ENCODE measurements at places on chromosomes 2 and 18.

DNA sequence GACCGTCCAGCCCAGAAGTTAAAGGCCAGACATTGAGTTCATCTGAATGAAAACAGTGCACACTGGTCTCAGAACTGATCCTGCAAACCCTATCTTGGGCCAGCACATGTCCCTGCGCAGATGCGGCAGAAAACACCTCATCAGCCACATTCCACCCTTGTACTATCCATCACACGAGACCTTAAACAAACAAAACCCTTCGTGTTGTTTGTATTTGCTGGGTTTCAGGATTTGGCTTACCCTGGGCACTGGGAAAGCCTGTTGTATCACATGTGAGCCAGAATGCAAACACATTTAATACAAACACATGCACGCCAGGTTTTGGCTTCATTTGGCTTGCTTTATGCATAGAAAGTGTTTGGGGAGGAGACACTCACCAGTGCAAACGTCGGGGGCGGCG, 12.5 kb downstream of the WIPF1 start:
- no peak for DNase-seq

DNA sequence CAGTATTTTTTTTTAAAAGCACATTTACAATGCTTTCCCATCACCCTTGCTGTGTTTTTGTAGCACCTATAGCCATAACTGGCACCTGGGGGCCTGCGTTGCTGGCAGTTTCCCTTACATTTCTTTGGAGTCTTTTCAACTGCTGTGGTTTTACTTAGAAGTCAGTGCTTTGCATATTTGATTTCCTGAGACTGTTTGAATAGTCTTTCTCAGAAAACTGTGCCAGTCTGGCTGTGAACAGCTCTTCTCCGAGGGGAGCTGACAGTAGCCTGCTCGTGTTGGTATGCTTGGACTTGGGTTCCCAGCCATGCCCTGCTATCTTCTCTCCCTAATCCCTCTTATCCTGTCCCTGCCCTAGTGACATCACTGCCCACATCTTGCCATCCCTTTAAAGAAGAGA, 81.5 kb downstream of the DPP4 start:
- DNase-seq = no peak

DNA sequence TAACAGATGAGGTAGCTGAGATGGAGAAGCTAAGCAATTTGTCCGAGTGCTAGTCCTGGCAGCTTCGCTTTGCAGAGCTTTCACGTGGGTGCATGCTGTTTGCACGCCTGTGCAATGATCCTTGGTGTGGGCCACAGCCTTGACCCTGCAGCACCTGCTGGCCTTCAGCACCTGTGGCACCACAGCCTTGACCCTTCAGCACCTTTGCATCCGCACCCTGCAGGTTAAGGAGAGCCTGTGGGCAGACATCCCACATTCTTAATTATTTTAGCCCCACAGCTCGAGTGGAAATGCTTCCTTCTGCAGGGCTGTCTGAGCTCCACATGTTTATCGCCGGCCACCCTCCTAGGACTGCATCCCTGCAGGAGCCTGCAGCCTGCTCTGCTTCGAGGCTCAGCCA, 19.3 kb downstream of the NCK2 start:
- DNase-seq = no peak

DNA sequence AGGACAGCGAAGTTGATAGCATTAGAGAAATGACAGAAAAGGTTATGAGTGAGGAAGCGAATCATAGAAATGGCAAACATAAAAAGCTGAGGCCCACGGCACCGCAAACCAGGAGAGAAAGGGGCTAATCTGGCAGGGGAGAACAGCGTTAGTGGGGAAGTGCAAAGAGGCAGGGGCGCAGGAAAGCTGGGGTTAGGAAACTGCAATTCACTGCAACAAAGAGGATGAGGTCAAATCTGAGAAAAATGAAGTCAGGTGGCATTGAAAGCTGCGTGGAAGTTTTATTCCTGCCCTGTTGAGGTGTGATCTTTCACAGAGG, 653 bp upstream of the ABI2 start:
- DNase-seq = no peak

DNA sequence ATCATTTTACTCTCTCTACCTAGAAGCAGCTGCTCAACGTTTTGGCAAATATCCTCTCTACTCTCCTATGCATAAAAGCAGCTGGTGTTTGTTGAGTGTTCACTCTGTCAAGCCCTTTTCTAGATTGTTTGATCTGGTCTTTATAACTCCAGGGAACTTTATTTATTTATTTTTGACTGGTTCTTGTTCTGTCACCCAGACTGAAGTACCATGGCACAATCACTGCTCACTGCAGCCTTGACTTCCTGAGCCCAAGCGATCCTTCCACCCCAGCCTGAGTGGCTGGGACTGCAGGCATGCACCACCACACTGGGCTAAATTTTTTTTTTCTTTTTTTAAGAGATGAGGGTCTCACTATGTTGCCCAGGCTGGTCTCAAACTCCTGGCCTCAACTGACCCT, 12.7 kb downstream of the CATIP start:
- no peak for DNase-seq

DNA sequence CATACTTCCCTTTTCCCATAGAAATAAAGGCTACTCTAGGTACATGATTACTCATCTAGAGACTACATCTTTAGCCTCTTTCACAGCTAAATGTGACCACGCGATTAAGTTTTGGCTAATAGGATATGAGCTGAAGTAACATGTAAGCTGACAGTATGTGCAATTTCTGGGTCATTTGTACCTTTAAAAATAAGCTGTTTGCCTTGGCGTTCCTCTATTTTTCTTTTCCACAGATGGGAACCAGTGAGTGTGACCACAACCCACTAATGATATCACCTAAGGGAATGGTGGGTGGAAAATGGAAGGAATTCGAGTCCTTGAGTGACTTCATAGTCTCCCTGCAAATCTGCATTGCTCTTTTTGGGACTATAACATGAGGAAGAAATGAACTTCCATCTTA, 11.7 kb upstream of the NABP1 start:
- DNase-seq = no peak

GRCh38 chr2:8094526-8094925, 587.3 kb upstream of the ID2 start:
- DNase-seq = no peak

- DNase-seq = no peak
Measured at GRCh38 chr2:6492573-6492972, 373.1 kb downstream of the CMPK2 start.

- no peak for DNase-seq
Measured at GRCh38 chr2:184780944-184781343, 182.6 kb downstream of the ZNF804A start.

GRCh38 chr2:30545875-30546274, 98.8 kb downstream of the LCLAT1 start:
- DNase-seq = no peak

GRCh38 chr2:178324077-178324476, 126.9 kb downstream of the PRKRA start:
- DNase-seq = no peak
